Activated naive CD8-positive, alpha-beta T cell treated with anti-CD3 and anti-CD28 coated beads, Interleukin-2, amount 10 ng/mL, durations not matched to agents 7 days and 5 days (primary cell): ENCODE measurements at places on chromosomes 5 and 9. TPM values are rescaled to one million over a fixed set of nuclear protein-coding genes. Genes with fewer than 3 reads are reported as not detected.

Gene ZNF367
- total RNA-seq: 26.0 TPM

Gene SET
- 415 TPM for total RNA-seq

Gene ZNF366
- total RNA-seq: 0.40 TPM

Gene CFAP77
- total RNA-seq: not detected
